Cerebellar nuclear complex (tissue), 1 donor: ENCODE measurements at places on chromosomes 4 and X.

- DNase-seq: no peak
Observed at GRCh38 chrX:154136627-154137161, 7.3 kb upstream of the OPN1LW start.

DNA sequence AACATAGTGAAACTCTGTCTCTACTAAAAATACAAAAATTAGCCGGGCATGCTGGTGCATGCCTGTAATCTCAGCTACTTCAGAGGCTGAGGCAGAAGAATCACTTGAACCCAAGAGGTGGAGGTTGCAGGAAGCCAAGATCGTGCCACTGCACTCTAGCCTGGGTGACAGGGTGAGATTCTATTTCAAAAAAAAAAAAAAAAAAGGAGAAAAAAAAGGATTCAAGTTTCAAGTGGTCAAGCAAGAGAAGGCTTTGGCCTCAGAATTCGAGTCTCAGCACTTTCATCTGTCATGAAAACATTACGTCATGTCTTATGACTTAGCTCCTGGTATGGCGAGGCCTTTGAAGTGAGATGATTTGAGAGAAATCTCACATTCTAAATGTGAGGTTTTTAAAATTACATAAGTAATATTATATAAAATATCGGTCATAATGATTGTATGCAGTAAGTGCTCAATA, 21.2 kb upstream of the DHRSX start:
- DNase-seq: no peak

GRCh38 chr4:8015512-8015911, 75.9 kb upstream of the AFAP1 start:
- no peak for DNase-seq

DNA sequence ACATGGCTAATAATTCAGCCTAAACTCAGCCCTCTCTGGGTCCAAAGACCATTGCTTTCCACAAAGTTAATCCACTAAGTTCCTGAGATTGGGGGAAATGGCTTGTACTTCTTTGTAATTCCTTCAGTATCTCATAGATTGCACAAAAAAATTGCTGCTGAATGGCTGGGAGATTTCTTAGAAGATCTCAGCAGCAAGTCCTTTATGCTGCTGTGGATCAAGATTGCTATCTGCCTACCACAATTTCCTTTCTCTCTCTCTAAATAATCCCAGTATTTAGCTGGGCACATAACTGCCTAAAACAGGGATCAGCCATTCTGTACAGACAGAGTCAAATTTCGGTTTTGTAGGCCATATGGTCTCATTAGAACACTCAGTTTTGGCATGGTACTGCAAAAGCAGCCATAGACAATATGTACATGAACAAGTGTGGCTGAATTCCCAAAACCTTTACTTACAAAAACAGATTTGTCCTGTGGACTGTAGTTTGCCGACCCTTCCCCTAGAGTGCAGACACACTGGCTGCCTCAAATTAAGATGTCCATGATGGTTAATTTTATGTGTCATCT, 18.5 kb upstream of the HOPX start:
- no peak for DNase-seq

DNA sequence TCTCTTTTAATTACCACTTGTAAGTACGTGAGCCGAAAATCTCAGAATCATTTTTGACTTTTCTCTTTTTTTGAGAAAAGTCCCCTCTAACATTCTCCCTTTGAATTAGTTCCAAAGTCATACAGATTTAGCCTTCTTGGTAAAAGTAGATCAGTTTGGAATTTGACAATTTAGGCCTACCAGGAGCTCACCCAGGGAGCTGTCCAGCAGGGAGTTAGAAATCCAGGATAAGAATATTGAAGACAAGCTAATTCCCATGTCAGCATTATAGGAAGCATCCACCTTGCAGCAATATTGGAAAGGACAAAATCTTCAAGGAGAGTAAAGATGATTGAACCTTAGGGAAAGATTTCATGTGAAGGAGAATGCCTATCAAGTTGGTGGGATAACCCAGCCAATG, 352.2 kb upstream of the CPEB2 start:
- no peak for DNase-seq

- DNase-seq: no peak
Observed at GRCh38 chrX:40952855-40953254, 132.4 kb upstream of the USP9X start.

GRCh38 chr4:114025176-114025777, 45.8 kb upstream of the ARSJ start:
- DNase-seq: no peak

DNA sequence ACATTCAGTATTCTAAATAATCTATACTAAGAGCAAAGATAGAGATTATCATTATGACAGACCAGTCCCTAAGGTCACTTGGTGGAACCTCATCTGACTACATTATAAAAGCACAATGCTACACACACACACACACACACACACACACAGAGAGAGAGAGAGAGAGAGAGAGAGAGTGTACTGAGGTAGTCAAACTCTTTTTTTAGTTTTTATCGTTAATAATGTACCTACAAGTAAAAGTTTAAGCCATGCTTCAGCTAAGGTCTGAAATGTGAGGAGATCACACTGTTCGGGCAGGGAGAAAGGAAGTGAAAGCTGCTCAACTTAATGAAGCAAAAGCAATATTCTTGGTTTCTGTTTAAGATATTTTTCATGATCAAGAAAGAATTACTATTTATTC, 75.8 kb upstream of the CCDC160 start:
- DNase-seq: no peak
